ENCODE measurements at places on chromosomes 5 and 9. TPM values are rescaled to one million over a fixed set of nuclear protein-coding genes. Genes with fewer than 3 reads are reported as not detected.

DNA sequence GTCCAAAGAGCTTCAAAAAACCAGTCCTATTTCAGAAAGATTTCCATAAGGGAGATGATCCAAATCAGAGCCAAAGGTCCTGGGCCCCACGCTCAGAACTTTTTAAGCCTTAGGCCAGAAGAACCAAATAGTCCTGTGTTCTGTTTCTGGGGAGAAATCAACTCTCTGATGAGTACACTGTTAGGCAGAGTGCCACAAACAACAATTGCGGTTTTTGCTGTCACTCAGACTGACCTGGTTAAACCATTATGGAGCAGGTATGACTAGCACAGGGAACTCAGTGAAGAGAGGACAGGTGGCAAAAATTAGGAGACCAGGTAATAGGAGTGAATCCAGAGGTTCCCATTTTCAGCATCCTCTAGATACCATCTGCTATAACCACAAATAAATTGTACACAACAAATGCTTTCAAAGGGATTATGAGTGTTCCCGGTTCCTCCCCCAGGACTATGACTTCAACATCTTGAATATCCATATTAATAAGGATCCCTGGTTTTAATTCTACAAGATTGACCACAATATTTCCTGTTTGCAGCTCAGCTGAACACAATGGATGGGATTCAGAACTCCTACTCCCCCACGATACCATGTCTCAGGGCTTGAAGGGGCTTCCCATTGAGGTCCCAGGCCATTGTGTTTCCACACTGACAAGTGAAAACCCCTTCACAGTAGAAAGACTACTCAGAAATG, 52.1 kb upstream of the FREM1 start:
- H3K4me3 ChIP-seq: no peak overlapping the region
- 0 out of 2 replicates have a peak, but pooled peaks cover 12% of the 10 kb centered on the region for H3K4me1 ChIP-seq
- DNase-seq: peak; percentile 28
- no peaks in the 10 kb centered on the region for H3K36me3 ChIP-seq
- no peak overlapping the region for H3K27ac ChIP-seq

- no peak overlapping the region for H3K4me3 ChIP-seq
- no peaks in the 10 kb centered on the region for H3K4me1 ChIP-seq
- no peaks in the 10 kb centered on the region for H3K27me3 ChIP-seq
- no peak overlapping the region for H3K27ac ChIP-seq
- no peaks in the 10 kb centered on the region for H3K36me3 ChIP-seq
- DNase-seq: no peak
Observed at GRCh38 chr5:112348387-112348786, 70.7 kb downstream of the EPB41L4A start.

DNA sequence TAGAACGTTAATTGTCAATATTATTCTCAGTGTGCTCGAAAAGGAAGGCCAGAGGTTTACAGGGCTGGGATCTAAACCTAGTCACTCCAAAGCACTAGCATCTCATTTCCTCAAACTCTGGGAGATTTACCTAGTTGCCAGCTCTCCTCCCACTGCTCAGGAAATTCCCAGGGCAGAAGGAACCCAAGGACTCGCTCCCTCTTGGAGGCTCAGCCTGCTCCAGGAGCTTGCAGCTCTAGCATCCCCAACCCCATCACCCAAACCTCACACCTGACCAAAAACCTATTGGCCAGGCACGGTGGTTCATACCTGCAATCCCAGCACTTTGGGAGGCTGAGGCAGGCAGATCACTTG, 26.0 kb downstream of the SERINC5 start:
- H3K36me3 ChIP-seq: no peaks in the 10 kb centered on the region
- no peak for DNase-seq
- H3K27me3 ChIP-seq: no peaks in the 10 kb centered on the region
- no peak overlapping the region for H3K4me3 ChIP-seq
- peaks cover 9% of the 10 kb centered on the region for H3K4me1 ChIP-seq

DNA sequence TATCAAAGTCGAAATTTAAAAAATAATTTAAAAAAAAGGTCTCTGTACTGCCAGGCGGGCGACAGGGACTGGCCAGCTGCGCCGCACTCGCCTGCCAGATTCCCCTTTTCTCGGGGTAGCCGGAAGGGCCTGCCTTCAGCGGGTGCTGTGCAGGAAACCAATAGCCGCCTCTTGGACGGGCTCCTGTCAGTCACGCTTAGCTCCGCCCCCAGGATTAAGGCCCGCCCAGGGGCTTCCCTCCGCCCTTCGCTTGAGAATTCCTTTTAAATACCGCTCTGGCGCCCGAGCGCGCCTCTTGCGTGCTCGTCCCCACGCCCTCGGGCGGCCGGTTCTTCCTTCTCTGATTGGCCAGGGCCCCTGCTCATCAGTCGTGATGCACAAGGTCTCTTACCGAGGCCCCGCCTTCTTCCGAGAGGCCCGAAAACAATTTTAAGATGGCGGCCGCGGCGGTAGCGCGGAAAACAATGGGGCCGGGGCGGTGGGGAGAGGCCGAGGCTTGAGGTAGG, at the start of gene MAML1:
Gene MAML1 (plus strand): TSS at position 411 of the 506 bp plus-strand sequence. CDS start 291 bp downstream, outside the sequence.
- no peaks in the 10 kb centered on the region for H3K27me3 ChIP-seq
- peak within 1 kb of the TSS; percentile 84 for H3K4me3 ChIP-seq
- H3K4me1 ChIP-seq: peaks cover 14% of the 10 kb centered on the region
- H3K27ac ChIP-seq: peak within 1 kb of the TSS; percentile 82

DNA sequence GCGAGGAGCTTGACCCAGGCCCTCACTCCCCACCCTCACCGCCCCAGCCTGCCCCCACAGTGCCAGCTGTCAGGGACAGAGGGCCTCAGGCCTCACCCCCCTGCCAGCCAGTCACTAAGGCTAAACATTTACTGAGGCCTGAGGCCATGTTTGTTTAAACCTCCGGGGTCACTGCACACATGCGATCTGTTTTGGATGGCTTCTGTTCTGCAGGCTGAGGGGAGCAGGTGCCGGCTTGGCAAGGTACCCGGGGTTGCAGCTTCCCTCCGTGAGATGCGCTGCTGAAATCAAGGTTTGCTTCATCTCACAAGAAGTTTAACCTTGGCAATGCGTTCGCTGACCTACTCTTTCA, 103.3 kb upstream of the BOD1 start:
- DNase-seq: no peak
- peaks cover 11% of the 10 kb centered on the region for H3K4me1 ChIP-seq
- H3K27me3 ChIP-seq: no peaks in the 10 kb centered on the region

GRCh38 chr9:121686930-121687541, 35.6 kb downstream of the DAB2IP start:
- H3K36me3 ChIP-seq: no peaks in the 10 kb centered on the region
- H3K4me3 ChIP-seq: no peak overlapping the region
- H3K27ac ChIP-seq: no peak overlapping the region
- H3K4me1 ChIP-seq: no peaks in the 10 kb centered on the region
- no peaks in the 10 kb centered on the region for H3K27me3 ChIP-seq
- peak; percentile 78 for DNase-seq

The SAPCD2 gene
- 0.86 TPM for polyA plus RNA-seq

The SLC30A5 gene
- 63.2 TPM for polyA plus RNA-seq

The RAB14 gene
- polyA plus RNA-seq: 75.9 TPM

The TRAF1 gene
- polyA plus RNA-seq: 0.54 TPM

The ANKRD20A1 gene
- polyA plus RNA-seq: not detected

All from GM23248 (cell line).